Kidney epithelial cell (primary cell): ENCODE measurements at places on chromosomes 3 and 15. TPM values are rescaled to one million over a fixed set of nuclear protein-coding genes. Genes with fewer than 3 reads are reported as not detected.

DNA sequence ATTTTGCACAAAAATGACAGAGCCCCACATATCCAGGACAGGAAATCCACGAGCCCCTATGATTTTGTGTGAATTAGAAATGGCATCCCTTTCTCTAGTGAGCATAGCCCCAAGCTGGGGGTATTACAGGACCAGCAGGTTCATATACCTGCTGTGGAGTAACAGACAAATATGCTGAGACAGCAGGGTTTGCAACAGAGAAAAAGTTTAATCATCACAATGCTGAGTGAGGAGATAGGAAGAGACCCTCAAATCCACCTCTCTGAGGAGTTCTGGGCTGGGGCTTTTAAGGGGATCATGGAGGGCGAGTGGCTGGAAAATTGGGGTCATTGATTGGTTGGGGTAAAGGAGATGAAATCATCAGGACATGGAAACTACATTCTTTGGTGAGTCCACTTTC, 8.4 kb upstream of the MYZAP start:
- no peak for DNase-seq

DNA sequence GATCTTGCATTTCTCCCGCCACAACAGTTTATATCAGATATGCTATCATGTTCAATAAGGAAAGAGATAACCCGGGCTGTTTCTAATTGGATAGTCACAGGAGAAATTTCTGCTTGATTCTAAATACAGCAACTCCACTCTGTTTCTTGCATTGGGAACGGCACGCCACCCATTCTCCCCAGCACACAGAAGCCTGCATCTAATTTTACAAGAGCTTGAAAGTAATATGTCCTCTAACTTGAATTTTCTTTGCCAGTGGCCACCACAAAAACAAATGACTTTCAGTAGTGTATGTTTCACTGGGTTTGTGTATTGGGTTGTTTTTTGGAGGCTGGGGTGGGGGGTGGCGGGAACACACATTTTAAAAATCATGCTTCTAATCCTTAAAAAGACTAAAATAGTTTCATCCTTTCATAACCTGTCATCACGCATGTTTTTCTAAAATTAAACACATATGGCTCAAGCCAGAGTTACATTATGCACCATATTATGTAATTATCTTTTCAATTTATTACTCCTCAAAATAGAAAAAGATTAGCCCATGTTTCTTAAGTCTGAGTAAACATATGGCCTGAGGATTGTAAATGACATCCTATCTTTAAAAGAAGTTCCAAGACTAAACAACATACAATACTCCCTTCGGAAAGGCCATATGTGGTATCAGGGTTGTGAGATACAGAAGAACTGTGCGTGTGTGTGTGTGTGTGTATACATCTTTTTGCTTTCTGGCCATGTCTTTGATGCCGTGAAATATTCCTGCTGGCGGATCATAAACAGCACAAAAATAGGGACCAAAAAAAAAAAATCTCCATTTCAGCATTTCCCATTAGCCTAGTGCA, 176.3 kb downstream of the FOXP1 start:
- no peak for DNase-seq

AADAC gene
- total RNA-seq = not detected in 2 replicates

GRCh38 chr3:111850537-111850936, 8.5 kb upstream of the PHLDB2 start:
- DNase-seq = no peak

DNA sequence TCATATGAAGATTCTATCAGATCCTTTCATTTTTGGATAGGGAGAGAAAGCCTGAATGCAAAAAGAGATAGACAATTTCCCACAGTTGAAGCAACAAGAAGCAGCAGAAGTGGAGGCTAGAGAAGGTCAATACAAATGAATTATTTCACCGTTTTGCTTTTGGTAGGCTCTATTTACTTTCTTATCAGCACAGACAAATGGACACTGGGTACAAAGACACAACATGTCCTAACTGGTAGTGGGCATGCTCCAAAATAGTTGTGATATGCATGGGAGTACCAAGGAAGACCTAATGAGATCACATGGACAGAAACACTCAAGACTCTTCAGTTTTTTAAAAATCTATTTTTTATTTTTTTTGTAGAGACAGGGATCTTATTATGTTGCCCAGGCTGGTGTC, 99.4 kb downstream of the XRN1 start:
- no peak for DNase-seq

- DNase-seq = no peak
Measured at GRCh38 chr15:39125226-39125625, 455.7 kb upstream of the THBS1 start.

DNA sequence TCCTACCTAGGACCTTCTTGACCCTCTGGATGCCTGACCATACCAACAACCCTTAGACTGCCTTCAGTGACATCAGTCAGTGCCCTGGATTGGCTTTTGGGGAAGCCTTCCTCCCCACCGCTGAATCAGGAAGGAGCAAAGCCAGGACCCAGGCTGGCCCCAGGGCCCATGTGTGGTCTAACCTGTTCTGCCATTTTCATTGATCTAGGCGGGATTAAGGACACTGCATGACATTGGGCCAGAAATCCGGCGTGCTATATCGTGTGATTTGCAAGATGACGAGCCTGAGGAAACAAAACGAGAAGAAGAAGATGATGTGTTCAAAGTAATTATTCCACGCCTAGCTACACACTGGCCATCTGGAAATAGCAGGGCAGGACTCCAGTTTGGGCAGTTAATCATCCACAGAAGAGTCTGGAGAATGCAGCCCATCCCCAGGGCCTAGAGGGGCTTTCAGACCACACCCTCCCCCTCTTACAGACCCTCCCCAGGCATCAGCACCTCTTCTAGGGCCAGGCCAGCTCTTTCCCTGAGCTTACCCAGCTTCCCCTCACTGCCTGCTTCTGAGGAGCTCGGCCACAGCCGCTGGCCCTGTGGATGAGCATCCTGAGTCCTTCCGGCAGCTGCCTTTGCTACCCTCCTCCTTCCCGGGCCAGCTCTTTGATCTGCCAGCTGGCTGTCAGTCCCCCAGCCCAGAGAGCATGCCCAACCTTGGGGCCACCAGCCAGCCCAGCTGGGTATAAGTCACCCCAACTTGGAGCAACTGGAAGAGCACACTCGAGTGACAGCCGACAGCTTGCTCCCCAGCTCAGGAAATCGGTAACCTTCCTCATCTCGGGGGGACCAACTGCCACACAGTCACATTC, 45.9 kb downstream of the CHDH start:
- DNase-seq = no peak

- no peak for DNase-seq
Measured at GRCh38 chr15:74044267-74045110, 37.9 kb downstream of the GOLGA6A start.

DNA sequence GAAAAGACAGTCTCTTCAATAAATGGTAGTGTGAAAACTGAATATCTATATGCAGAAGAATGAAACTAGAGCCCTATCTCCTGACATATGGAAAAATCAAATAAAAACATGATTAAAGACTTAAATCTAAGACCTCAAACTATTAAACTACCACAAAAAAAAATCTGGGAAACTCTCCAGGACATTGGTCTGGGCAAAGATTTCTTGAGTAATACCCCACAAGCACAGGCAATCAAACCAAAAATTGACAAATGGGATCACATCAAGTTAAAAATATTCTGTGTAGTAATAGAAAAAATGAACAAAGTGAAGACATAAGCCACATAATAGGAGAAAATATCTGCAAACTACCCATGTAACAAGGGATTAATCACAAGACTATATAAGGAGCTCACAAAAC, 286.4 kb downstream of the TBC1D5 start:
- no peak for DNase-seq

- DNase-seq = no peak
Measured at GRCh38 chr3:155656466-155656865, 88.4 kb downstream of the PLCH1 start.

- DNase-seq = no peak
Measured at GRCh38 chr3:39376959-39377634, 6.1 kb upstream of the SLC25A38 start.

- DNase-seq = no peak
Measured at GRCh38 chr3:30141927-30142326, 464.5 kb upstream of the TGFBR2 start.

DNA sequence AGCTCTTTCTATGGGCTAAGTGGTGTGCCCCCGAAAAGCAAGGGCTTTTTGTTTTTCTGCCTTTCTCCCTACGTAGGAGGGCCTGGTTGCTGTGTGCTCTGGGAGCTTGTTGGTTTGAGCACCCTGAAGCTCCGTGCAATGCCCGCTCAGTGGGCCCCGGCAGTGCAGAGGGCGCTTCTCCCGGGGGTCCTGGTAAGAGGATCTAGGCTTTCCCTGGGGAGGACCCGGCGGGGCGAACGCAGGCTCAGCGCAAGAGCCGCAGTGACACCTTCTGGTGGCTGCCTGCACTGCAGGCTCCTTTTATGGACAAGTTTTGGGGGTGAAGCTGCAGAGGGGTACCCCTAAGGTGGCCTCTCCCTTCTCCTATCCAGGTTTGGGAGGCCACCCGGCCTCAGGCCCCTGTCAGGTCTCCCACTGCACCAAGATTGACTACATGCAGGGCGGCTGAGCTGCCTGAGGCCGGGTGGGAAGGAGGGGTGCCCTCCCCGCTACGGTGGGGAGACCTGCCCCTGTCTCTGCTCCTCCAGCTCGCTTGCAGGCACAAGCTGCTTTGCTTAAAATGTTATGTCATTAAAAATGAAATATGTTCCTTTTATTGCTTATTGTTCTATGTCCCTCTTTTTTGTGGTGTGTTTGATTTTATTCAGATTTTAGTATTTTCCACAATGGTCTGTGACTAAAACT, 387.9 kb downstream of the GABRG3 start:
- no peak for DNase-seq

NT5DC2 gene
- 192 and 223 TPM in 2 replicates for total RNA-seq

DNA sequence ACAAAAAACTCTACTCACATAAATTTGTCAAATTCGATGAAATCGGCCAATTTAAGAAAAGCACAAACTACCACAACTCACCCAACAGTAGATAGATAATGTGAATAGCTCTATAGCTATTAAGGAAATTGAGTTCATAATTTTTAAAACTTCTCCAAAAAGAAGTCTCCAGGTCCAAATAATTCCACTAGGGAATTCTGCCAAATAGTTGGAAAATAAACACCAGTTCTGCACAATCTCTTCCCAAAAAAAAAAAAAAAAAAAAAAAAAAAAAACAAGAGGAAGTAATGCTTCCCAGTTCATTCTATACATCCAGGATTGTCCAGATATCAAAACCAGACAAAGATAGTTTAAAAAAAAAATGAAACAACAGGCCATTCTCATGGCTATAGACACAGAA, 164.2 kb downstream of the POLR2M start:
- no peak for DNase-seq

KLHL6 gene
- total RNA-seq = not detected in 2 replicates

DNA sequence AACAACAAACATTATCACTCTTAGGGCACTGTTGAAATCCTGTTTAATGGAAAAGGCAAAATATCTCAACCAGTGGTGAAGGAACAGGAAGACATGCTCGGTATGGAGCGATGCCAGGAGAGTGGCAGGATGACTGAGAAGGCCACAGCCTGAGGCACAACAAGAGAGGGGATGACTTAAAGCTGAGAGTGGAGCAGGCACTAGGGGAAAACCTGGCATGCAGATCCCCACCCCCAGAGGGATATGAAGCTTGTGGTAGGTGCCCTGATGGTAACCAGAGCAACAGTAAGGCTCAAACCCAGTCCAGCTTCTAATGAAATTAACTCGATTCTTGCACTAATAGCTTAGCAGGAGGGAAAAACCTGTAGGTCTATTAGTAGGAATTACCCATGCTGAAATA, 40.4 kb downstream of the LYSMD4 start:
- no peak for DNase-seq

GRCh38 chr15:48748535-48748934, 62.3 kb downstream of the CEP152 start:
- DNase-seq = no peak

SATB1 gene
- 3.4 and 7.4 TPM in 2 replicates for total RNA-seq

GRCh38 chr3:72907131-72907711, 19.4 kb downstream of the GXYLT2 start:
- no peak for DNase-seq

DNA sequence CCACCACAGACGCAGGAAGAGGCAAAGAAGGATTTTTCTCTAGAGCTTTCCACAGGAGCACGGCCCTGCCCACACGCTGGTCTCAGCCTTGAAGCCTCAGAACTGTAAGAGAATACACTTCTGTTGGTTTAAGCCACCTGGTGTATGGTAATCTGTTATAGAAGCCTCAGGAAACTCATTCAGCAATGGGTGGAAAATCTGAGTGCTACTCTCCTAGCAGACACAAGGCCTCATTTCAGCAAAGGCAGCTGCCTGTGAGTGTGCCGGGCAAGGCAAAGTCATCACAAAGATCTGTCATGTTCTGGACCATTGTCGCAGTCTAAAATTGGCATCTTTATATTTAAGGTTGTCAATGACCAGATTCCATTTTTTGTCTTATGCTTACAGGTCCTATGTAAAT, 31.0 kb downstream of the ATP10A start:
- DNase-seq = no peak

DNA sequence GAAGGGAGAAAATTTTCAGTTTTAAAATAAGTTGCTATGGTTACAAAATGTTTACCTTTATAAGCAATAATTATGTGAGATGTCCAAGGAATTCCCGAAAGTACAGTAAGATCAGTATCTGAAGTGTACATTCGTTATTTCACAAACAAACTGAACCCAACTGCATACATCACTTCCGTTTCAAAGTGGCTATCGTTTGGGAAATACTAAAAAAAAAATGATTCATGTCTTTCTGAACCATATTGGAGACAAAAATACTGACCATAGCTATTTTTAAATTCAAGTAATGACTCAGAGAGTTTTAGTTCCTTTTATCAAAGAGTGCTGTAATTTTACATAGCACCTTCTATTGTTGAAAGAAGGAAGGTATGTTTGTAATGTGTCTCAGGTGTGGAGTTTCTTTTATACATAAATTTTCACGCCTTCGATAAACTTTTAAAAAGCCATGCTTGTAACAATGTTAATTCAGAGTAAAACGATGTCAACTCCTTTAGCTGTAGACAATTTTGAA, 8.0 kb upstream of the ANKRD28 start:
- no peak for DNase-seq

EPHB3 gene
- total RNA-seq = 1.0 and 1.5 TPM in 2 replicates

DNA sequence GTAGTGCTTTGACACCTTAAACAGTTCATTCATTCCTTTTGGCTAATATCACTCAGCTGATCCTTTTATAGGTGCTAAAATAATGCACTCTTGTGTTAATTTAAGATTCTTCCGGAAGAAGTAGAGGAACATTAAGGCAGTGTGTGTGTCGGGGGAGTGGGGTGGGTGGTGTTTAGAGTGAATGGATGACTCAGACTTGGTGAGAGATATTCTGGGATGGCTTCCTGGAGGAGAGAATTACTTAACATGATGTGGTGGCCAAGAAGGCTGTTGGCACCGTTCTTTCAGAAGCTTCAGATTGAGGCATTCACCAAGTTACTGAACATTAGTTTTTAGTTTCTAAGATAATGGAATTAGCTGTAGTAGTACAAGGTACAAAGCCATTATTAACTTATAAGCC, 125.6 kb upstream of the ROPN1 start:
- DNase-seq = no peak

DNA sequence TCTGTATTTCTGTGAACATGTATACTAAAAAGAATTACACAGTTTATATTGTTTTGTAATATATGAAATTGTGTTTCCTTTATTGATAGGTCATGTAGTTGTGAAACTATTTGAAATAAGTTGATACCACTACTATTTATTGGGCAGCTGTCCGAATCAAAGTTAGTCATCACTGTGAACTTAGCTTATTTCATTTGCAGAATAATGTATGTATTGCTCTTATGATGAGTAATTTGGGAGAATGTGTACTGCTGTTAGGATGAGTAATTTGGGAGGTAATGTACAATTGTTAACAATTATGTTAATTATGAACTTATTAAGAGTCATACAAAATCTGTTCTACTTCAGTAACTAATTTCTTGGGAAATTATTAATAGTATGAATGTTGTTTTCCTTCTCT, 22.2 kb downstream of the FXR1 start:
- DNase-seq = no peak

OXTR gene
- 2.0 and 2.1 TPM in 2 replicates for total RNA-seq

GRCh38 chr3:123816673-123817207, 67.4 kb downstream of the MYLK start:
- no peak for DNase-seq
